Smooth muscle cell of the pulmonary artery (primary cell): ENCODE measurements at places on chromosomes 5 and 9. TPM values are rescaled to one million over a fixed set of nuclear protein-coding genes. Genes with fewer than 3 reads are reported as not detected.

ZNF608 gene
- 7.7 and 10.1 TPM in 2 replicates for total RNA-seq

ADAM19 gene
- 24.6 and 26.9 TPM in 2 replicates for total RNA-seq

NUTM2G gene
- not detected in 2 replicates for total RNA-seq

GTF3C4 gene
- 16.4 and 19.0 TPM in 2 replicates for total RNA-seq

FOXD4L6 gene
- total RNA-seq, result 0.13 and 0.17 TPM in 2 replicates

NEK6 gene
- 83.1 and 91.8 TPM in 2 replicates for total RNA-seq

SNCAIP gene
- total RNA-seq, result 0.13 and 1.2 TPM in 2 replicates

ADAMTS6 gene
- total RNA-seq, result 85.0 and 90.7 TPM in 2 replicates

ACTBL2 gene
- total RNA-seq, result 0.03 TPM in 1 of 2 replicates, not detected in the other

CDKN2A gene
- 6.6 and 19.3 TPM in 2 replicates for total RNA-seq

IL13 gene
- not detected in 2 replicates for total RNA-seq

C5orf63 gene
- total RNA-seq, result 1.6 and 2.4 TPM in 2 replicates

ROR2 gene
- total RNA-seq, result 2.0 TPM in 1 of 2 replicates, not detected in the other

DOLPP1 gene
- total RNA-seq, result 9.7 and 9.8 TPM in 2 replicates

ARL14EPL gene
- total RNA-seq, result not detected in 2 replicates

PCDHGA11 gene
- total RNA-seq, result 20.6 and 27.7 TPM in 2 replicates

C5orf34 gene
- total RNA-seq, result 2.6 and 2.7 TPM in 2 replicates

PCA3 gene
- 0.07 and 0.13 TPM in 2 replicates for total RNA-seq

FOXB2 gene
- total RNA-seq, result not detected in 2 replicates

RPL35 gene
- total RNA-seq, result 831 and 878 TPM in 2 replicates

DOCK2 gene
- total RNA-seq, result 1.5 and 2.0 TPM in 2 replicates

GBA2 gene
- total RNA-seq, result 24.0 and 30.9 TPM in 2 replicates
